ENCODE measurements at places on chromosomes 7 and 10. TPM values are rescaled to one million over a fixed set of nuclear protein-coding genes. Genes with fewer than 3 reads are reported as not detected.

The NEBL gene
- total RNA-seq: not detected

The ACTA2 gene
- total RNA-seq: 13.8 TPM

The TDRD1 gene
- total RNA-seq: 0.08 TPM

The GHRHR gene
- total RNA-seq: not detected

The ASB10 gene
- total RNA-seq: not detected

The OR2A42 gene
- not detected for total RNA-seq

The ZNF467 gene
- total RNA-seq: 0.83 TPM

The GCK gene
- total RNA-seq: 0.23 TPM

The PTF1A gene
- not detected for total RNA-seq

The HMX2 gene
- not detected for total RNA-seq

The LAMB4 gene
- total RNA-seq: not detected

The GRM8 gene
- total RNA-seq: not detected

The SNCG gene
- total RNA-seq: not detected

The CPA4 gene
- not detected for total RNA-seq

The PDZD7 gene
- 1.1 TPM for total RNA-seq

The PVRIG gene
- 86.2 TPM for total RNA-seq

The CTNNA3 gene
- total RNA-seq: 3.6 TPM

The SLC35G1 gene
- 3.4 TPM for total RNA-seq

The LBX1 gene
- total RNA-seq: not detected

The KCNH2 gene
- total RNA-seq: 0.50 TPM

The SFMBT2 gene
- total RNA-seq: 50.6 TPM

The TMEM213 gene
- total RNA-seq: not detected

The DHX32 gene
- total RNA-seq: 21.1 TPM

The TSPAN13 gene
- total RNA-seq: 0.91 TPM

The AGBL3 gene
- 4.5 TPM for total RNA-seq
